ENCODE measurements at places on chromosomes 3 and 15. TPM values are rescaled to one million over a fixed set of nuclear protein-coding genes. Genes with fewer than 3 reads are reported as not detected.

DNA sequence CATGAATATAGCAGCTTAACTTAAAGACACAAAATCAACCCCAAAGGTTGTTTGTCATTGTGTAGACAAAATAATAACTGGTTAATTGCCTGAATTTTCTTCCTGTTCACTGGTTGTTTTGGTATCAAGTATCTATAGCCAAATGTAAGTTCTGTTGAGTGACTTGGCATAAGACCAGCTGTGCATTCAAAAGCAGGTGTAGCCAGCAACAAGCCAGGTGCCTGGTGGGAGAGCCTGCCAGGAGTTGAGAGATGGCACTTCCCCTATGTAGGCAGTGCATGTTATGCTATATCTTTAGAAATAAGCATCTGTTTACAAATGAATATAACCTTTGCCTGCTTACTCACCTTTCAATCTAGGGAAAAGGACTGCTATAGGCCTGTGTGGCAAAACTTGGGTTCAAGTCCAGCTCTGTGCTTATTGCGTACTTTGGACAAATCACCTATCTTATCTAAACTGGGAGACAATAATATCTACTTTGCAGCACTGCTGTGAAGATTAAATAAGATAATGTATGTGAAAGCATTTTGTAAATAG lies 84.9 kb upstream of the TBL1XR1 start:
- no peak overlapping the region for H3K27ac ChIP-seq
- no peak overlapping the region for H3K4me3 ChIP-seq
- no peak for DNase-seq

GRCh38 chr3:56989169-56989976 lies 71.1 kb upstream of the SPATA12 start:
- no peak overlapping the region for H3K27ac ChIP-seq
- H3K4me3 ChIP-seq, result no peak overlapping the region
- peaks cover 17% of the 10 kb centered on the region for H3K27me3 ChIP-seq
- H3K36me3 ChIP-seq, result no peaks in the 10 kb centered on the region

Gene CFAP44
- total RNA-seq, result 1.5 TPM

DNA sequence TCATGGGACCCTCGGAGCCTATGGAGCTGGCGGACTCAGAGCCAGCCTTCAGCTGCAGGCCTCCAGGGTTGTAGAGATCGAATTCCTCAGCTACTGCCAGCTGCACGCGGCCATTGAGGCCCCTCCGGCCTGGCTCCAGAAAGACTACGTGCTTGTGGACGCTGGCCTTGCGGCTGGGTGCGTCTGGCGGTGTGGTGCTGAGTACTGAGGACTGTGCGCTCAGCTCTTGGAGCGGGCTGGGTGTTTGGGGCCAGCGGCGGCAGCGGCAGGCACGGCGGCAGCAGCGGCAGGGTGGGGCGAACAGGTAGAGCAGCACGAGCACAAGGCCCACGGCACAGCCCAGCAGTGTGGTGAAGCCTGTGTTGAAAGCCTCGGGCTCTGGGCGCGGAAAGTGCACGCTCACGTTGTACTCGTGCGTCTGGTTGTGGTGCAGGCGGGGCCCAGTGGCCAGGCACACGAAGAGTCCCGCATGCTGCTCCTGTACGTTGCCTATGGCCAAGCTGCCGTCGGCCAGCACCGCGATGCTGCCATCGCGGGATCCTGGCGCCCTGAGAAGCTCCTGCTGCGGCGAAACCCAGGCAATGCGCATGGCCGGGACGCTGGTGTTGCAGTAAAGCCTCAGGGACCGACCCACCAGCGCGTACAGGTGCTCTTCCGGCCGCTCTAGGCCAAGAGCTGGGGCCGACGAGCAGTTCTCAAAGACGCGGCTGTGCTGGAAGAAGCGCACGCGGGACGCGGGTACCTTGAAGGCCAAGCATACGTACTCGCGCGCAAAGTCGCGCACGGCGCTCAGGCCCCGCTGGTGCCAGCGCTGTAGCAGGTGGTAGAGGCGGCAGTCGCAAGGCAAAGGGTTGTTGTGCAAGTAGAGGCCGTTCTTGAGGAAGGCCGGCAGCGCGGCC lies 1.3 kb downstream of the AMIGO3 start:
- peaks cover 25% of the 10 kb centered on the region for H3K36me3 ChIP-seq
- no peak for DNase-seq
- no peaks in the 10 kb centered on the region for H3K27me3 ChIP-seq
- H3K4me3 ChIP-seq, result no peak overlapping the region
- no peak overlapping the region for H3K27ac ChIP-seq

- no peaks in the 10 kb centered on the region for H3K27me3 ChIP-seq
- DNase-seq, result no peak
- H3K4me1 ChIP-seq, result no peaks in the 10 kb centered on the region
- no peaks in the 10 kb centered on the region for H3K36me3 ChIP-seq
These were observed 98.0 kb upstream of the SLC25A36 start for GRCh38 chr3:140843656-140844055.

DNA sequence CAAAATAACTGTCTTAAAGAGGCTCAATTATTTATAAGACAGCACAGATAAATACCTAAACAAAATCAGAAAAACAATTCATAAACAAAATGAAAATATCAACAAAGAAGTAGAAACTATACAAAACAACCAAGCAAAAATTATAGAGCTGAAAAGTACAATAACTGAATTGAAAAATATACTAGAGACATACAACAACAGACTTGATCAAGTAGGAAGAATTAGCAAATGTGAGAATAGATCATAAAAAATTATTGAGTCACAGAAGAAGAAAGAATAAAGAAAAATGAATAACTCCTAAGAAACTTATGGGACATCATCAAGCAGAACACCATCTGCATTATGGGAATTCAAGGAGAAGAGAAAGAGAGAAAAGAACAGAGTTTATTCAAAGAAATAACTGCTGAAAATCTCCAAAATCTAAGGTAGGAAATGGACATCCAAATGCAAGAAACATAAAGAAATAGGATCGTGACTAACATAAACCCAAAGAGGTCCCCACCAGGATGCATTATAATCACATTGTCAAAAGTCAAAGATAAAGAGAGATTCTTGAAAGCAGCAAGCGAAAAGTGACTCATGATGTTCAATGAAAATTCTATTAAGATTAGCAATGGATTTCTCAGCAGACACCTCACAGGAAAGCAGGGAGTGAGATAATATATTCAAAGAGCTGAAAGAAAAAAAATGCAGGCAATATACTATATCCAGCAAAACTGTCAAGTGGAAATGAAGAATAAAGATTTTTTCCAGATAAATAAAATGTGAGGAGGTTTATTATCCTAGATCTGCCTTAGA lies 85.9 kb downstream of the DCLK3 start:
- H3K4me3 ChIP-seq, result no peak overlapping the region
- H3K36me3 ChIP-seq, result no peaks in the 10 kb centered on the region
- H3K4me1 ChIP-seq, result peaks cover 4% of the 10 kb centered on the region
- peak overlapping the region; percentile 68 for H3K27ac ChIP-seq

DNA sequence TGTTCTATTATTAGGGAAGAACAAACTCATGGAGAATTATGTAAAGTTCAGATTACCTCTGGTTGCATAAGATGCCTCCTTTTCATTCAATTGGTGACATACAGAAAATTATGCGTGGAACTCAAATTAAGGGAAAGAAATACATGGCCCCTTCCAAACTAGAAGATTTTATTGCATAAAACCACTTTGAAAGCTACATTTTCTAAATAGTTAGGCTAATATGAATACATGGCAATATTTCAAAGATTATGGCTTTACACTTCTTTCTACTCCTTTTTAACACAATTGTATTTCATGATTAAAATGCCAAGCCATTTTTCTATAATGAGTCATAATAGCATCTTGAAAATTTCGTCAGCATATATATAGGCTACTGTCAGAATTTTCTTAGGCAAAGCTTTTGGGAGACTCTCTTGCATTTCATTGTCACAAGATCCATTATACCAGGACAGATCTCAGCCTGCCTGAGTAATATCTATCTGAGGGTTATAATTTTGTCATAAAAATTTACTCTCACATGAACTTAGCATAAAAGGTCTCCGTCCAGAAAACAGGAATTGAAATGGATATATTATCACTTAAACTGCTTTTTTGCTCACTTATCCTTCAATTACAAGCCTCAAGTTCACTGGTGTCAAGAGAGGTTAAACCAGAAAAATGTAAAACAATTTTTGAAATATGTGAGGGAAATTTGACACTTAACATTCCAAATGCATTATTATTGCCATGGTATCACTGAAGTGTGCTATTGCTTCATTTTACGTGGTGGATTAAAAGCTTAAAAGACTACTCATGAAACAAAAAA lies 37.1 kb downstream of the CPA3 start:
- H3K27me3 ChIP-seq, result no peaks in the 10 kb centered on the region
- H3K27ac ChIP-seq, result peak overlapping the region; percentile 4
- no peaks in the 10 kb centered on the region for H3K36me3 ChIP-seq
- peaks cover 5% of the 10 kb centered on the region for H3K4me1 ChIP-seq
- peak; percentile 79 for DNase-seq

Gene ACTRT3
- total RNA-seq, result 6.1 TPM

Gene ACSBG1
- not detected for total RNA-seq

- no peak overlapping the region for H3K4me3 ChIP-seq
- H3K27me3 ChIP-seq, result no peaks in the 10 kb centered on the region
- H3K27ac ChIP-seq, result peak overlapping the region; percentile 73
- H3K36me3 ChIP-seq, result peaks cover 3% of the 10 kb centered on the region
- peak; percentile 92 for DNase-seq
These were observed 29.6 kb downstream of the MGLL start for GRCh38 chr3:127792541-127793292.

- H3K4me3 ChIP-seq, result no peak overlapping the region
- peaks cover 2% of the 10 kb centered on the region for H3K4me1 ChIP-seq
- no peaks in the 10 kb centered on the region for H3K27me3 ChIP-seq
- no peaks in the 10 kb centered on the region for H3K36me3 ChIP-seq
- no peak overlapping the region for H3K27ac ChIP-seq
These were observed 123.3 kb upstream of the IGF1R start for GRCh38 chr15:98524838-98525660.

Gene C3orf49
- not detected for total RNA-seq

Gene MUC20
- total RNA-seq, result under 0.01 TPM

GRCh38 chr3:128226186-128226725 lies 73.0 kb downstream of the EEFSEC start:
- H3K27me3 ChIP-seq, result no peaks in the 10 kb centered on the region
- H3K27ac ChIP-seq, result no peak overlapping the region
- DNase-seq, result no peak
- H3K4me1 ChIP-seq, result no peaks in the 10 kb centered on the region
- H3K36me3 ChIP-seq, result no peaks in the 10 kb centered on the region

DNA sequence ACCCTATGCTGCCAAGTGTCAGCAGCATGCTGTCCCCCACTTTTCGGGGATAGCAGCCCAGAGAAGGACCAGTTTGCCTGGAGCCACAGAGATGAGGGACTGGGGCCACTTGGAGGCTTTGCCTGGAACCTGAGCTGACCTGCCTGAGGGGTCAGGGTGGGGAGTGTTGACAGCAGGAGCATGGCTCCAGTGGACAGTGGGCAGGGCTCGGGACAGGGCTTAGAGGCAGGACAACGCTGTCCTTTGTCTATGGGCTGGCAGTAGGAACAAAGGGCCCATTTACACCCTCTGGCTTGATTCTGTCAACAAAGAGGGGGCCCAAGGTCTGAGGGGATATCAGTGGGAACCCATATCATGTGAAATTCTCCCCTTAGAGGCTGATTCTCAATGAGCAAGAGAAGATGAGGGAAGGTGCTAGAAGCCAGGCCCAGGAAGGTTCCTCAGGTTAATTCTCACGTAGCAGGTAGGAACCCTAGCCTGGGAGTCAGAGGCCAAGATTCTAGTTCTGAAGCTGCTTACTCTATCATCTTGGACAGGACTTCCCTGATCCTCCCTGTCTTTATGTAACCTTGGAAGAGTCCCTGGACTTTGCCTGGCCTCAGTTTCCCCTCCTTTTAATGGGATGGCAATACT lies 29.7 kb upstream of the HHATL start:
- no peak overlapping the region for H3K4me3 ChIP-seq
- H3K27me3 ChIP-seq, result peaks cover 8% of the 10 kb centered on the region
- no peaks in the 10 kb centered on the region for H3K4me1 ChIP-seq
- no peak overlapping the region for H3K27ac ChIP-seq
- H3K36me3 ChIP-seq, result no peaks in the 10 kb centered on the region

GRCh38 chr3:32381922-32382321 lies 9.7 kb upstream of the CMTM7 start:
- DNase-seq, result no peak
- no peaks in the 10 kb centered on the region for H3K4me1 ChIP-seq

Measured in fibroblast of lung (primary cell).